ENCODE measurements at places on chromosomes 4 and X.

DNA sequence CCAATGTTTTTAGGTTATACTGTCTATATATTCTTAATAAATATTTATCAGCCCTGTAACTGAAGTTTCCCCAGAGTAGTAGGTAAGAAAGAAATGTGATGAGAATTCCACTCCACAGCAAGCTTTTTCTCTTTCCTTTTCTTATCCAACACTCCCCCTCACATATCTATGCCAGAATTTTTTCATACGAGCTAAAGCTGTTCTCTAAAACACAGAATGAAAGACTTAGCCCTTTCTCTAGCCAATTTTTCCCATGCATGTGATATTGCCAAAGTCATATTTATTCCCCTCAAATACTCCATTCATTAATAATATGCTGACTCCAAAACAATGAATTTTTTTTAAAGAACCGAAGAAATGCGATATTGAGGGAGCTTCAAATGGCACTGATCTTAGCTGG is 32.3 kb downstream of the VEGFC start:
- no peak for DNase-seq

- DNase-seq: no peak
Observed at GRCh38 chr4:118739022-118739713, 54.0 kb downstream of the METTL14 start.

DNA sequence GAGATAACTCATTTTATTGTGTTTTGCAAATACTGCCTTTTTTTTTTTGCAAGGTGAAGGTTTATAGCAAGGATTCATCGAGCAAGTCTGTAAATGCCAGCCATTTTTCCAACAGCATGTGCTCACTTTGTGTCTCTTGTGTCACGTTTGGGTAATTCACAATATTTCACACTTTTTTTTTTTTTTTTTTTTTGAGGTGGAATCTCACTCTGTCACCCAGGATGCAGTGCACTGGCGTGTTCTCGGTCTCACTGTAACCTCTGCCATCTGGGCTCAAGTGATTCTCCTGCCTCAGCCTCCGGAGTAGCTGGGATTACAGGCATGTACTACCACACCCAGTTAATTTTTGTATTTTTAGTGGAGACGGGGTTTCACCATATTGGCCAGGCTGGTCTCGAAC is 1.9 kb downstream of the RNF4 start:
- DNase-seq: no peak

- DNase-seq: no peak
Observed at GRCh38 chr4:83285055-83285407, 433 bp upstream of the COQ2 start.

DNA sequence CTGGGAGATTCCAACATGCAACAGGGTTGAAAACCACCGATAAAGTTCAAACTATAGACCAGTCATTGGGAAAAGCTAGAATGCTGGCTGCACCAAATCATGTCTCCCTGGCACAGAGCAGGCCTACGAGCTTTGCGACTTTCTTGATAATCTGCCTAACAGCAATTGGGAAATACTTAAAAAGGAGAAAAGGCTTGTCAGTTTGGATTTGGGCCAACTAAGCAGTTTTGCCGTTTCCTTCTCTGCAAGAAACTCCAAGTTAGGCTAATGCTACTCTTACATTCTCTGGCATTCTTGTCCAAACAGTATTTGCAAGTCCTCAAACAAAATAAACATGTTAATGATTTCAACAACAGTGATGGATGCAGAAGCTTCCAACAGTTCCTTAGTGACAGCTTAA is 87.9 kb downstream of the PDK3 start:
- no peak for DNase-seq

- no peak for DNase-seq
Observed at GRCh38 chr4:59570860-59571476, 1629.2 kb upstream of the ADGRL3 start.

DNA sequence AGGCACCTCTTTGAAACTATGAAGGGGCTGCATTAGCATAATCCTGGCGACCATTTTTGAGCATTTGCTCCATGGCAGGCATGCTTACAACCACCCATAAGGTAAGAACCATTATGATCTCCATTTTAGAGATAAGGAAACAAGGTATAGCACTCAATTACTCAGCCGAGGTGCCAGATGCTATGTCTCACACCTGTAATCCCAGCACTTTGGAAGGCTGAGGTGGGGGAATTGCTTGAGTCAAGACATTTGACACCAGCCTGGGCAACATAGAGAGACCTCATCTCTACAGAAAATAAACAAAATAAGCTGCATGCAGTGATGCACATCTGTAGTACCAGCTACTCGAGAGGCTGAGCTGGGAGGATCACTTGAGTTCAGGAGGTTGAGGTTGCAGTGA is 43.6 kb downstream of the TIGD4 start:
- DNase-seq: no peak

DNA sequence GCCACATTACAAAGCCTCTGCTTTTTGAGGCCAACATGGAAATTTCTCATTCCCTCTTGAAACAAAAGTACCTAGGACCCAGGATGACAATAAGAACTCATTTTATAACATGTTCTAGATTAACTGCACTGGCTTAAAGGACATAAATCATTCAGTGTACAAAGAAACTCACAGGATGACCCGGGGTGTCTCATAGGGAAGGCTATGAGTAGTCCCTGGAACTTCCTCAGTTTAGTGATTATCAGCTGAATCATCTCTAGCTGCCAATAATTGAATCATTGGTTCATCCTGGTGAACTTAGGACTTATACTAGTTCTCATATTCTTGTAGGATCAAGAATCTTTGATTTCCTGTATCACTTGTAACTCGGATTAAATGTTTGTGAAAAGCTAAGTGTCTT is 95.8 kb upstream of the WDR1 start:
- no peak for DNase-seq

GRCh38 chr4:10664408-10664807 is 20.2 kb downstream of the CLNK start:
- no peak for DNase-seq
